Chondrocyte (in vitro differentiated cells): ENCODE measurements at places on chromosomes 16 and 17.
A peak's percentile ranks its signal among the peaks of the same experiment; 100 is the strongest.

- DNase-seq = no peak
Measured at GRCh38 chr17:1197379-1197778, 17.6 kb upstream of the ABR start.

DNA sequence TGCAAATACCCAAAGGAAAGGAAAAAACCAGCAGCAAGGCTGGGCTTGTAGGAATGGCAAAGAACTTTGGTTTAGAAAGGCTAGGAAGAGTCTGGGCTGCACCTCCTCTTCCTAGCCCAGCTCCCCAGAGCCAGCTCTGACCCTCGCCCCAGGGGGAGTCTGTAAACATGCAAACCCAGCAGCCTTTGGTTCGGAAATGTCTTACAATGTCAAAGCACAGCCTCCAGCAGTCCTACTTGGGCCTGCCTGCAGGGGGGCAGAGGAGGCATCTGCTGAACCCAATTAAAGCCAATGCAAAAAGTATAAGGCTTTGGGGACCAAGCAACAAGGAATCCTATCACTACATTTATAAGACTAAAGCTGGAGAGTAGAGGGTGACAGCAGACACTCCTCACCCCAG is 5.0 kb upstream of the FTSJ3 start:
- DNase-seq = no peak

DNA sequence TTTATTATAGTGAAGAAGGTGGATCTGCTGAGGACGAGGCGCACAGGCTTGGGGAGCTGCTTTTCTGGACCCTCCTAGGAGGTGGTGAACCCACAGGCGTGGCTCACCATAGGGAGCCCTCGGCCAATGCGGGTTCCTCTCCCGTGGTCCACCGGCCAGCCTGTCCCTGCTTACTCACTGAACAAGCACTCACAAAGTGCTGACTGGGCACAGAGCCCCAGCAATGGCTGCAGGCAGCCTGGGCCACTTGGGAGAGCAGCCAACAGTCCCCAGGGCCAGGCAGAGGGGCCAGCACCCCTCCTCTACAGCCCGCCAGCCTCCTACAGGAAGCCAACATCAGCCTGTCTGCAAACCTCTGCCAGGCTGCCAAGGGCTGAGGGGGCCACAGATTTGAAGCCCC is 19.1 kb upstream of the NCBP3 start:
- no peak for DNase-seq

DNA sequence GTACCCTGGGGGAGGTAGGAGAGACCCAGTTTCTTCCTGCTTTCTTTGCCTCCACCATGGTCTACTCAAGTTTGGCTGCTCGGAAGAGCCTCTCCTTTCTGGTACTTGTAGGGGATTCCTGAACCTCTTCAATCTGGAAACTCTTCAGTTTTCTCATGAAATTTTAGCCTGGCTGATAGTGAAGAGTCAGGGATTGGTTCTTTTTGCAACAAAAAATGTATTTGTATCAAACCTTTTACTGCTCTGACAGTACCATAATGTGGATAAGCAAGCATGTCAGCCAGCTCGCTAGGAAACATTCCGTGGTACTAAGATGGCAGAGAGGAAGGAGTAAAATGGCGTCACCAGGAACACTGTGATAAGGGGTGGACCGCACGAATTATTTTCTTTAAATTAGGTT is 55.4 kb downstream of the NUP93 start:
- DNase-seq = no peak

DNA sequence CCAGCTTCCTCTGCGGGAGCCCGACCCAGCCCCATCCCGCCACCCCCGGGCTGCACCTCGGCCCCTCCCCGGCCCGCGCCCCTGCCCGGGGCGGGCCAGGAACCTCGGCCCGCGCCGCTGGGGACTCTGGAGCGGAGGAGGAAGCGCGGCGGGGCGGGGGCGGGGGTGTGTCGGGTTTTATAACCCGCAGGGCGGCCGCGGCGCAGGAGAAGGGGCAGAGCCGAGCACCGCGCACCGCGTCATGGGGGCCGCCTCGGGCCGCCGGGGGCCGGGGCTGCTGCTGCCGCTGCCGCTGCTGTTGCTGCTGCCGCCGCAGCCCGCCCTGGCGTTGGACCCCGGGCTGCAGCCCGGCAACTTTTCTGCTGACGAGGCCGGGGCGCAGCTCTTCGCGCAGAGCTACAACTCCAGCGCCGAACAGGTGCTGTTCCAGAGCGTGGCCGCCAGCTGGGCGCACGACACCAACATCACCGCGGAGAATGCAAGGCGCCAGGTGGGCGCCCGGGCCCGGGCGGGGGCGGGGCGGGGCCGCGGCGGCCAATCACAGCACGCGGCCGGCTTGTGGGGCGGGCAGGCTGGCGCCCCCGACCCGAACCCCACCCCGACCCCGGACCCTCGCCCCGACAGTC is at the start of gene ACE:
Gene ACE (plus strand): TSS at position 208 of the 626 bp plus-strand sequence. CDS start 34 bp downstream, at position 242.
- DNase-seq = peak; percentile 61

DNA sequence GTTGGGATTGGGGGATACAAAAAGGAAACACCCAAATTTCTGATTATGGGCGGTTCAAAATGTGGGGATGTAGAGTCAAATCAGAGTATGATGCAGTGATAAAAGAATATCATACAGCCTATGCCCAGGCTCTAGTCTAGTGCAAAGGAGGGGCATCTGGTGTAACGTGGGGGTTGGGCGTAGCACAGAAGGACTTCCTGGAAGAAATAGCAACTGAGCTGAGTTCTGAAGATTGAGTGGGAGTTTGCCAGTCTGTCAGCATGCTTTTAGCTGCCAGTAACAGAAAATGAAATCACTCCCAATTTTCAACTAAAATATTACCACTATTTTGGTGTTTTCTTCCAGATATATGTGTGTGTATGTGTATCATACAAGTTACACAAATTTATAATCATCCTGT is 196.9 kb downstream of the SPECC1 start:
- DNase-seq = no peak

DNA sequence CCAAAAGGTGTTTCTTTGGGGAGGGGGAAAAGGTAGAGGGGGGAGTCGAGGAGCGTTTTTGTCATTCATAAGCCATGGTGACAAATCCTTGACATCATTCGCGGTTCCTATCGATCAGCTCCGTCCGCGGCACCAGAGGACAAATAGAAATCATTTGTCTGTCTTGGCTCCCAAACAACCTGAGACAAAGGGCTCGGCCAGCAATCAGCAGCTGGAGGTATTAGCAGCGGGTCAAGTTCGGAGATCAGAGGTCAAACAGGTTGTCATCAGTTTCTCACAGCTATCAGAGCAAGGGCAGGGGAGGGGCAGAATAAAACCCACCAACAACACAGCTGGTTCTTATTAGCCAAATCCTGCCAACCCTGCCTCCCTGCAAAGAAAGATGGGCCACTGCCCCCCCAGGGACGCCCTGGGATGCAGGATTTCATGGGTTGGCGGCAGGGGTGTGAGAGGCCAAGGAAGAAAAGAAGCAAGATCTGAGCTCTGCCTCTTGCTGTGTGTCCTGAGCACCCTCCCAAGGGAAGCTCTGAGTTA is 145.3 kb upstream of the LHX1 start:
- no peak for DNase-seq

DNA sequence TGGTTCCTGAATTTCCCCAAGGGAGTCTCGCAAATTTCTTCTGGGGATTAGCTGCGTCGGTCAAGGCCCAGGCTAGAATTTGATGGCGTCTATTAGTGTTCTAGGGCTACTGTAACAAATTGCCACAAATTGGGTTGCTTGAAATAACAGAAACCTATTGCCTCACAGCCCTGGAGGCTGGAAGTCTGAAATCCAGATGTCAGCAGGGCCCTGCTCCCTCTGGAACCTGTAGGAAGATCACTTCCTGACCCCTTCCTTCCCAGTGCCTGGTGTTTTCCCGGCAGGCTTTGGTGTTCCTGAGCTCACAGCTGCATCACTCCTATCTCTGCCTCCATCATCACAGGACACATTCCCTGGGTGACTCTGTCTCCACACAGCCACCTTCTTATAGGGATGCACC is 24.4 kb downstream of the DHRS7C start:
- DNase-seq = peak; percentile 22

DNA sequence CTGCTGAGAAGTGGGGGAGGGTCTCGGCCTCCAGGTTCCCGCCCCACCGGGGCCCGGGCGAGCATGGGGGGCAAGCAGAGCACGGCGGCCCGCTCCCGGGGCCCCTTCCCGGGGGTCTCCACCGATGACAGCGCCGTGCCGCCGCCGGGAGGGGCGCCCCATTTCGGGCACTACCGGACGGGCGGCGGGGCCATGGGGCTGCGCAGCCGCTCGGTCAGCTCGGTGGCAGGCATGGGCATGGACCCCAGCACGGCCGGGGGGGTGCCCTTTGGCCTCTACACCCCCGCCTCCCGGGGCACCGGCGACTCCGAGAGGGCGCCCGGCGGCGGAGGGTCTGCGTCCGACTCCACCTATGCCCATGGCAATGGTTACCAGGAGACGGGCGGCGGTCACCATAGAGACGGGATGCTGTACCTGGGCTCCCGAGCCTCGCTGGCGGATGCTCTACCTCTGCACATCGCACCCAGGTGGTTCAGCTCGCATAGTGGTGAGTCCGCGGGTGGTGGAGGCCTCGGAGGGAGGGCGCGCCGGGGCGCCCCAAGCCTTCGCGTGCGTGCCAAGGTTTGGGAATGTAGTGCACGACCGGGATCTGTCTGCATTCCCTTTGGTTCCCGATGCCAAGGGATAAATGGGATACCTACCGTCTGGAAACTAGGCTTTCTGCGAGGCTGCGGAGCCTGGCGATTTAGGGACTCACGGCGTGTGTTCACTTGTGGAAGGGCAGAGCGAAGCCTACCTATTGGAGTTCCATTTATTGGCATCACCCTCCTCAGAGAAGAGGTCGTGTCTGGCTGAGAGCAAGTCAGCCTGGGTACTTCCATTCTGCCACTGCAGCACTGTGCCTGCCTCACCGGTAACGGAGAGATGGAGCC is 1.0 kb downstream of the ZNRF1 start:
- no peak for DNase-seq

DNA sequence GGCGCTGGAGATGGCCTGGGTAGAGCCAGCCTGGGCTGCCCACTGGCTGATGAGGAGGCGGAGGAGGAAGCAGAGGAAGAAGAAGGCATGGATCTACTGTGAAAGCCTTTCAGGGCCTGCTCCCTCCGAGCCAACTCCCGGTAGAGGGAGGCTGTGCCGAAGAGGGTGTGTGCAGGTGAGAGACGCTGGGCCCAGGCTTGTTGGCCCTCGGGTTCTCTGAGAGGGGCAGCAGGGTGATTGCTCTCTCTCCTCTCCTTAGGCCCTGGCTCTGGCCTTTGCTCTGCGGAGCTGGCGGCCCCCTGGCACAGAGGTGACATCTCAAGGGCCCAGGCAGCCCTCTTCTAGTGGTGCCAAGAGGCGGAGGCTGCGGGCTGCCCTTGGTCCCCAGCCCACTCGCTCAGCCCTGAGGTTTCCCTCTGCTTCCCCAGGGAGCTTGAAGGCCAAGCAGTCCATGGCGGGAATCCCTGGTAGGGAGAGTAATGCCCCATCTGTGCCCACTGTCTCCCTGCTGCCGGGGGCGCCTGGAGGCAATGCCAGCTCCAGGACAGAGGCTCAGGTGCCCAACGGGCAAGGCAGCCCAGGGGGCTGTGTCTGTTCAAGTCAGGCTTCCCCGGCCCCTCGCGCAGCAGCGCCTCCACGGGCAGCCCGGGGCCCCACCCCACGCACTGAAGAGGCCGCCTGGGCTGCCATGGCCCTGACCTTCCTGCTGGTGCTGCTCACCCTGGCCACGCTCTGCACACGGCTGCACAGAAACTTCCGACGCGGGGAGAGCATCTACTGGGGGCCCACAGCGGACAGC is 3.6 kb downstream of the TP53I13 start:
- peak; percentile 90 for DNase-seq

DNA sequence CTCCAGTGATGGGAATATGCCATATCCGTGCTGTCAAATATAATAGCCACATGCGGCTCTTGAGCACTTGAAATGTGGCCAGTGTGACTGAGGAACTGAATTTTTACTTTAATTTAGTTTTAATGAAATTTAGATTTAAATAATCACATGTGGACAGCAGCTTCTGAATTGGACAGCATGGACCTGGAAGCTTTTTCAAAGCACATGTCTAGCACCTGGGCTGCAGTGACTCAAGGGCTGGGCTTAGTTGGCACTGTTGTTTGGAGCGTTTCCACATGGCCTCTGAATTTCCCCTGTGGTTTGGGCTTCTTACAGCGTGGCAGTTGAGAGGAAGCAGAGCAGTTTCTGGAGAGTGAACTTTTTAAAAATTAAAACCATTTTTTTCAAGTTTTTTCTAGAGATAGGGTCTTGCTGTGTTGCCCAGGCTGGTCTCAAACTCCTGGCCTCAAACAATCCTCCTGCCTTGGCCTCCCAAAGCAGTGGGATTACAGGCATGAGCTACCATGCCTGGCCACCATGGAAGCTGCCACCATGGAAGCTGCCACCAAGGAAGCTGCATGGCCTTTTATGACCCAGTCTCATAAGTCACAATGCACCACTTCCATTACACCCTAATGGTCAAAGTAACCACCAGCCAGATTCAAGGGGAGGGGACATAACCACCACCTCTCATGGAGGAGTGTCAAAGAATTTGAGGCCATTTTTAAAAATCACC is 6.7 kb upstream of the TOB1 start:
- no peak for DNase-seq

DNA sequence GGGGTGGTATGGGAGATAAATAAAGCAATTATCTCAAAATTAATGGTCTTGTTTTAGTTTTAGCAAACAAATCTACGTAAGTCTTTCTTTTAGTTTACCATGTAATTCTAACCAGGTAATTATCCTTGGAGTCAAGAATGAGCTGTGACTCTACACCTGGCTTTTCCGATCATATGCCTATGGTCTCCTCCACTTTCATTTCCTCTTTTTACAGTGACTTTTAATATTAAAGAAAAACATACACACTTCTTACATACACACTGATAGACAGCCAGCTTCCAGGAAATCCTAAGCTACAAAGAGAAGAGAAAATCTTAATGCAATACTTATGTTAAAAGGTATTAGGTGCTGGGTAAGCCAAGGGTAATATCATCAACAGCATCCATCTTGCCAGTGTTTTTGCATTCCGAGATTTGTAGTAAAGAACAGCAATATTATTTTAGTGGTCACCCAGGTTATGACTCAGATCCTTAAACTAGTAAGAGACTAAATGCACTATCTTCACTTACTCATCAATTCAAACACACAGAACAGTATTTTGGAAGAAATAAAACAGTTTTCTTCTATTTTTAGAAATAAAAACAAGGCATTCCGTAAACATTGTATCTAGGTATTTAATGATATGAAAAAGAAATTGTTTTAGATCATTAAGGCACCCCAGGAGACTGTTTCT is 4.4 kb upstream of the IRX5 start:
- DNase-seq = no peak

- no peak for DNase-seq
Measured at GRCh38 chr17:32882734-32883133, 5.8 kb upstream of the MYO1D start.
